Astrocyte of the hippocampus (primary cell): ENCODE measurements at places on chromosomes 3 and 15.

DNA sequence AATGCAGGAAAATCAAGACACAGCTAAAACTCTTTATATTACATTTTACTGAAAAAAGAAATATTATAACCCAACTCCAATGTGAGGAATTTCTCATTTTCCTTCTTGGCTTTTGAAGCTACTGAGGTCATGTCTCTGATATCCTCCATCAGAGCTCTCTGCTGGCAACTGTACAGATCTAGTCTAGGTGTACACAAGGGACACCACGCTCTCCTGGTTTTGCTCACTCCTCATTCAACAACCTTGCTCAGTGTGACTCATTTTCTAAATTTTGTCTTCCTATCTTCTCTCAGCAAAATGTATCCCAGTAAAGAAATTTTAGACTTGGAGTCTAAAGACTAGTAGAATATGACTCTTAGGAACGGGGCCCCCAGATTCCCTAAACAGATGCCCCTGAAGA is 144.3 kb downstream of the KCNMB2 start:
- no peak for DNase-seq

- DNase-seq: no peak
Measured at GRCh38 chr3:159472611-159473010, 516.0 kb upstream of the IL12A start.

GRCh38 chr15:85759376-85759775 is 35.3 kb downstream of the KLHL25 start:
- DNase-seq: no peak

DNA sequence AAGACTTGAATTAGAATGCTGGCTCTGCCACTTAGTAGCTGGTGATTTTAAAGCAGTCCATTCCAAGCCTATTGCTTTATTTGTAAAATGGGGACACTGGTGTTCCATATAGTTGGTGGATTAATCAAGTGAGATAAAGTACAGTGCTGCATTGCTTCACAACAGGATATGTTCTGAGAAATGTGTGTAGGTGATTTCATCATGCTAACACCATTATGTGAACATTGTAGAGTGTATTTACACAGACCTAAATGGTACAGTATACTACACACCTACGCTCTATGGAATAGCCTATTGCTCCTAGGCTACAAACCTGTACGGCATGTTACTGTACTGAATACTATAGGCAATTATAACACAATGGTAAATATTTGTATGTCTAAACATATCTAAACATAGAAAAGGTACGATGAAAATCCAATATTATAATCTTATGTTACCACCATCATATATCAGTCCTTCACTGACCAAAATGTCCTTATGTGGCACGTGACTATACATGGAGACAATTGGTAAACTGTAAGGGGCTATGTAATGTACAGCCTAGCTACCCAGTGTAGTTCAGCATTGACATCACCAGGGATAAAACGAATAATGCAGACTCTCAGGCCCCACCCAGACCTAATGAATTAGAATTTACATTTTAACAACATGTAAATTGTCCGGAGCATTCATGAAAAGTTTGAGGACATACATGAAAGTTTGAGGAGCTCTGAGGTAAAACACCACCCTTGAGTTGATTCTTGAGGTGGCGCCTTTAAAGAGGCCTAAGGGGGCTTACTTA is 121.4 kb upstream of the BFSP2 start:
- DNase-seq: no peak

- DNase-seq: no peak
Measured at GRCh38 chr15:100570275-100570674, 31.7 kb downstream of the LINS1 start.

- DNase-seq: peak; percentile 66
Measured at GRCh38 chr3:63450023-63450422, 171.9 kb downstream of the SYNPR start.

- peak; percentile 28 for DNase-seq
Measured at GRCh38 chr3:12893247-12893646, 51.9 kb upstream of the RPL32 start.

DNA sequence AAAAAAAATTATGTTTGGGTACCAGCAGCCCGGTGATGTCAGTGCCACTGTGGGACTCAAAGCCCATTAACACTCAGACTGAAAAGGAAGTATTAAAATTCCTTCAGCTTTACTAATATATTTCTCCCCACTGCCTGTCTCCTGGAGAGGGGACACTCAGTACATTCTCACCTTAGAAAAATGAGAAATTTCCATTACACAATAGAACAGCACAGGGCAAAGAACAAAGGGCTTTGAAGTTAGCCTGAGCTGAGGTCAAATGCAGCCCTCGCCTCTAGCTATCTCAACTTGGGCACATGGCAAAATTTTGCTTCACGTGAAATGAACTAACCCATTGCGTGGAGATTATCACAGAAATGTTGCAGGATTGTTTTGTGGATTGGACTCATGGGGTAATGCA is 80.8 kb downstream of the RARB start:
- peak; percentile 87 for DNase-seq

DNA sequence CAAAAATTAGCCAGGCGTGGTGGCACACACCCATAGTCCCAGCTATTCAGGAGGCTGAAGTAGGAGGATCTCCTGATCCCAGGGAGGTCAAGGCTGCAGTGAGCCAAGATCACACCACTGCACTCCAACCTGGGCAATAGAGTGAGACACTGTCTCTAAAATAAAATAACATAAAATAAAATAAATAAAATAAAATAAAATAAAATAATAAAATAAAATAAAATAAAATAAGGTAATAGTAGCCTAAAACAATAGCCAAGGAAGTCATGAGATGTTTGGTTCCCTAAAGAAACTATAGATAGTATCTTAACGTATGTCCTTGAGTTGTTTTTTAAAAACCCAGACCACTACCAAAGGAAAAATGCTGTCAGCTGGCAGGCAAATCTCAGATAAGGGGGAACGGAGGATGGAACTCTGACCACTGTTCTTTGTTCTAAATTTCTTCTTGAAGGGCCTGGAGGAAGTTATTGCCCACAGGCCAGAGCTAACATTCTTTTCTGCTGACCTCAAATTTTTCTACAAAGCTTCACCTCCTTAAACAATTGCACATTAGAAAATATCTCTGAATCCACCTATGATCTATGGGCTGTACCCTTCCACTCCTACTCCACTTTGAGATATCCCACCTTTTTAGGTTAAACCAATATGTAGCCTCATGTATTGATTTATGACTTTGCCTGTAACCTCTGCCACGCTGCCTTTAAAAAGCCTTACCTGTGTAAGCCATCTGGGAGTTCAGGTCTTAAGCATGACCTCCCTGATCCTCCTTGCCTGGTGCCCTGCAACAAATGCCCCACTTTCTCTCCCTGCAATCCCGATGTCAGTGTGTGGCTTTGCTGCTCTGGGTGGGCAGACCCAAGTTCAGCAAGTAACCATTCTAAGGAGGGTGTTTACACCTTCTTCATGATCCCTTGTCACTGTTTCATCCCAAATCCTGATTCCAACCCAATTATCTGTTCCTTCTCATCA is 126.2 kb upstream of the BHLHE40 start:
- peak; percentile 87 for DNase-seq

DNA sequence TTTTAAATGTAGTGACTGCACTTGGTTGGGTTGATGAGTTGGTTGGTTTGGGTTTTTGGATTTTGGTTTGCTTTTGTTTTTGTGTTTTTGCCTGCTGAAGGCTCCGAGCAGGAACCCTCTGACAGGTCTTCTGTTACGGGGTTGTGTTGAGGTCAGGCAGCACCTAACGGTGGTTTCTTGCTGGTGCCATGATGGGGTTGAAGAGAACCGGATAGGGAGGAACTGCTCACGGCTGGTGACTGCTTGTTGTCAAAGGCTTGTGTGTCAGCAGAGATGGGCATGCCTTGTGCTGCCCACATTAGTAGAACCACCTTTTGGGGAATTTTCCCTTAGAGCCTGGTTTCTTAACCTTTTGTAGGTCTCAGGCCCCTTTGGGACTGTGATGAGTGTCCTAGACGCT is 42.0 kb downstream of the SLC6A6 start:
- DNase-seq: no peak

DNA sequence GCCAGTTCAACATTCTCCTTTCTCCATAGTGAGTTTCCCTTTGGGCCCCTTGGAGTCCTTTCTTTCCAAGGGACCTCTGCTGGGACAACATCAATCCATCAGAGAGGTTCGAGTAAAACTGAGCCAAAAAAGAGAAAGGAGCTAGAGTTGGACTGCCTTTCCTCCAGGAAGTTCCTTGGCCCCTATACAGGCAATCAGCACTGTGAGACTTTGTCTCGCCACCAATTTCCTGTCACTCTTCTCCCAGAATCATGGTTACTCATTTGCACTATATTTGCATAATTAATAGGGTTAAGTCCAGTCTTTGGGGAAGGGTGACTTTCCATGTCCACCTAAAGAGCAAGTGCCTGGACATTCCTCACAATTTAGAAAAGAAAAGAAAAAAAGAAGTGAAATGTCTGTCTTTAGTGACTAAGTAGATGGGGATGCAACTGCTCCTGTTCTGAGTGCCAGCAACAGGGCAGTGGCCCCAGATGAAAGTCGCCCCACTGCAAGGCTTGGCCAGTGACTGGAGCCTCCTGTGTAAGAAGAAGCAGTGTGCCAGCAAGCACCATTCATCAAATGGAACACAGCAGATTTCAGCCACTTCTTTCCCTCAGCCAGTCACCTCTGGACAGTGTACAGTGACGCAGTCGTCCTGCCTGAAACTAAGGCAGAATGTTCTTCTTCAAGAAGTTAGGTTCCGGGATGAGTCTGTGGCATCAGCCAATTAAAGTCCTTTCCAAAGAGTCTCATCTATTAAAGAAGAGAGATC is 91.6 kb downstream of the FSIP1 start:
- no peak for DNase-seq
